ENCODE measurements at places on chromosomes 3 and 15. TPM values are rescaled to one million over a fixed set of nuclear protein-coding genes. Genes with fewer than 3 reads are reported as not detected.

Gene GOLGA8T
- not detected for total RNA-seq

Gene SLC2A2
- 1.5 TPM for total RNA-seq

GRCh38 chr3:153252963-153253362 lies 90.9 kb downstream of the RAP2B start:
- peaks cover 1% of the 10 kb centered on the region for H3K4me1 ChIP-seq
- H3K36me3 ChIP-seq = no peaks in the 10 kb centered on the region
- no peak overlapping the region for H3K27ac ChIP-seq
- DNase-seq = no peak
- H3K4me3 ChIP-seq = no peak overlapping the region

DNA sequence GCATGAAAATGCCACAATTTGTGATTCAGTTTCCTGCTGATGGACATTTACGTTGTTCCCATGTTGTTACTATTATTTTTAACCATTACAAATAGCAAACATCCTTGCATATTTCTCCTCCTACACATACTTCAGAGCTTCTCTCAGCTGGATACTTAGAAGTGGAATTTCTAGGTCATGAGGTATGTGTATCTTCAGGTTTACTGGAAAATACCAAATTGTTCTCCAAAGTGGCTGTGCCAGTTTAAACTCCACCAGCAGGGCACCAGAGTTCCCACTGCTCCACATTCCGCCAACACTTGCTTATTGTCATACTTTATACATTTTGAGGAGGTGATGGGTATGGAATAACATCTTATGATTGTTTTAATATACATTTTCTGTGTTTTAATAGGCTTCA lies 45.7 kb downstream of the PRR23E start:
- DNase-seq = no peak
- H3K4me3 ChIP-seq = no peak overlapping the region
- H3K4me1 ChIP-seq = no peaks in the 10 kb centered on the region
- no peaks in the 10 kb centered on the region for H3K36me3 ChIP-seq
- no peak overlapping the region for H3K27ac ChIP-seq
